NCI-H1930 (cell line): ENCODE measurements at places on chromosomes 4 and X.
A peak's percentile ranks its signal among the peaks of the same experiment; 100 is the strongest.

- peak; percentile 99 for DNase-seq
These were observed 153.9 kb downstream of the KDR start for GRCh38 chr4:54971474-54971950.

GRCh38 chr4:145406970-145407369 lies 74.7 kb upstream of the SMAD1 start:
- no peak for DNase-seq

DNA sequence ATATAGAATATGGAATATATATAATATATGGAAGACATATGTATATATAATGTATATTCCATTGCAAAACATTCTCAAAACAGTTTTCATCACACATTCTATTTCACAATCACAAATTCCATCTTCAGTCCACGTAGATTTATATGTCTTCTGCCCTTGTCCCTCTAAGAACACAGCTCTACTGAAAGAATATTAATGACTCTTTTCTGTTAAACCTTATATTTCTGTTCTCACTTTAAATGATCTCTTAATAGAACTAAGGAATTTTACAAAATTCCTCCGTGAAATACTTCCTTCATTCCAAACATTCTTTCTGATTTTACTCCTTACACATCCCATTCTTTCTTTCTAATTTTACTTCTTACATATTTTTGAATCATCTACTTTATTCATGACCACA lies 1043.1 kb upstream of the PABPC4L start:
- DNase-seq = no peak

DNA sequence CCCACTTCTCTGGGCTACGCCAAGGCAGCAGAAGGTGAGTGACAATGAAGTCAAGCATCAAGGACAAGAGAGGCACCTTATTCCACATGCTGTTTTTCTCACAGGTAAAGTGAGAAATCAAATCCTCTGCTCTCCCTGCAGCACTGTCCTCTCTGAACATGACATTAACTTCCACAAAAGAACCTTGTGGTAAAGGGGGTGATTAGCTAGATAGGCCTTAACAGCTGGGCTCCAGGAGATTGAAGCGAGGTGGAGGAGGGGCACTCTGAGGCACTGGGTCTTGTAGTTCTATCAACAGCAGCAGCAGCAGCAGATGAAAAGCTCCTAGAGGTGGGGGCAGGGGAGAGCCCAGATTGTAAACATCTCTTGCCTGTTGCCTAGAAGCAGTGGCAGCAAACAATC lies 96.8 kb upstream of the CXXC4 start:
- peak; percentile 88 for DNase-seq

- no peak for DNase-seq
These were observed 47.5 kb downstream of the SEPTIN11 start for GRCh38 chr4:76997077-76997476.

GRCh38 chrX:44392767-44393166 lies 49.3 kb upstream of the EFHC2 start:
- DNase-seq = no peak

GRCh38 chrX:153922932-153923857 lies 2.9 kb downstream of the ARHGAP4 start:
- no peak for DNase-seq

- no peak for DNase-seq
These were observed 82.7 kb upstream of the DHRSX start for GRCh38 chrX:2583194-2584162.

DNA sequence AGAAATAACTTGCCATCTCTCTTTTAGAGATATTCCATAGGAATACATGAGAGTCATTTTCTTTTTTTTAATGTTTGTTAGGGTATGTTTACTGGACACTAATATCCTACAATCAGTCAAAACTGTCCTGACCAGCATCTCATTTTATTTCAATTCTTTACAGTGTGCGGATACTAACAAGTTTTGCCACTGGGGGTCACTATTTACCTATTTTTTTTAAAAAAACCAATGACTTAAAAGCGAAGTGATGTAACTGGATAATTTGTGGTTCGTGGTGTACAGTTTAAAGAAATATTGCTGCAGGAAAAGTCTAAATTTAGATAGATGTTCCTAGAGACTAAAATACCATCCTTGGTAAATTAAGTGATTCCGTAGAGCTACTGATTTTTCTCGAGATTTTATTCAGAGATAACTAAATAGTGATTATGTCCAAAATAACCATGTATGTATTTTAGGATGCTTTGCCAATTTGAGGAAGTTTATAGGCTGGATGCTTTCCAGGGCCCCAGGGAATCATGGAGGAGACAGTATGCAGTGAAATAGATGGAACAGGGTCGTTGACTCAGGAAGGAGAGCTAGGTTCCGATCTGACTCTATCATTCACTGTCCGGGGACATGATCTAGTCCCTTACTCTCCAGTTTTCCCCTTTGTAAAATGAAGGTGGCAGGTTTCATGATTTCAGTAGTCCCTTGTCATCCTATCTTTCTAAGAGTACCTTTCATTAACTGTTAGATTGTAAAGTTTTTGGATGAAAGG lies 34.0 kb upstream of the GNPDA2 start:
- DNase-seq = no peak

DNA sequence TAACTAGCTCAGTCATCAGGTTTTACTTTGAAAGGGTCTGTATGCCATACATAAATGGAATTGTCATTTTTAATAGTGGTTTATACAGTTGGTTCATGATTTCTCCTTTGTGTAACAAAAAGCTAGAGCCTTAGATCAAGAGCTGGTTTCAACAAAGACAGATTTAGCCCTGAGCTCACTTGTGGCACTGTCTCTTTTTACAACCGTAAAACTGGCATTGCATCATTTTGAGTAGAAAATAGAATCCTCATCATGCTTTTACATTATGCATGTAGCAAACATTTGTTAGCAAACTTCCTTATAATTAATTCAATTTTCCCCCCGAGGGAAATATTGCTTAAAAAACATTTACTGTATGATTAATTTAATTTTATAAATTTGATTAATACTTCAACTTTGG lies 1871.5 kb downstream of the ARAP2 start:
- DNase-seq = no peak

GRCh38 chr4:98692411-98692810 lies 34.0 kb upstream of the TSPAN5 start:
- DNase-seq = no peak

DNA sequence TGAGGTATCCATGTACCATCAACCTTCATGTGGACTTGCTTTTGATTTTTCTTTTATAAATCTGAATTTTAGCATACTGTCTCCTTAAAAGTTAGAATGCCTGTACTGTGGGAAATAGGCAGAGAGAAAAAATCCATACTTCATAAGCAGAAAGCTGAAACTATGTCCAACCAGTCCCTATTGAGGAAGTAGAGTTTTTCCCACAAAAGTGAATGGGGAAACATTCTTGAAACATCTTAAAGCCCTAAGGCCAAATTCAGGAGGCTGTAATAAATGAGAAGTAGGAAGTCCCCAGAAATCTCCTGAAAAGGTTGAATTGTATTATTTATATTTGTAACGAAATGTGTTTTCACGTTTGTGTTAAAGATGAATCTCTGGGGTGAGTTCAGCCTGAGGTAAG lies 56.3 kb downstream of the ENOX2 start:
- DNase-seq = no peak

GRCh38 chr4:51894059-51894645 lies 51.2 kb downstream of the DCUN1D4 start:
- DNase-seq = no peak

- DNase-seq = no peak
These were observed 18.6 kb downstream of the PSAPL1 start for GRCh38 chr4:7415927-7416686.

GRCh38 chr4:170420255-170420693 lies 330.5 kb upstream of the AADAT start:
- no peak for DNase-seq

DNA sequence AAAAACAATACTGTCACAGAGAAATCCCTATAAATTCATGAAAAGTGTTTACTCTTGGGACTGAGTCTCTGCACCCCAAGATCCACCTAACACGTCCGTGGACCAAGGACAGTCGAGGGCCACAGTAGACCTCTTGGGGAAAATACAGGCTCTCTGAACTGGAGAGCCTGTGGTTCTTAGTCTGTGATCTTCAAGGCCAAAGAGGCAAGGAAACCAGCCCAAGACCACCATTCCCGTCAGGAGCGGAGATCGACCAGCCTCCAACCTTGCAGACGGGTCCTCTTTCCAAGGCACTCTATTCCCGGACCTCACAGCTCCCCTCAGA lies 1.6 kb upstream of the APBB2 start:
- no peak for DNase-seq

DNA sequence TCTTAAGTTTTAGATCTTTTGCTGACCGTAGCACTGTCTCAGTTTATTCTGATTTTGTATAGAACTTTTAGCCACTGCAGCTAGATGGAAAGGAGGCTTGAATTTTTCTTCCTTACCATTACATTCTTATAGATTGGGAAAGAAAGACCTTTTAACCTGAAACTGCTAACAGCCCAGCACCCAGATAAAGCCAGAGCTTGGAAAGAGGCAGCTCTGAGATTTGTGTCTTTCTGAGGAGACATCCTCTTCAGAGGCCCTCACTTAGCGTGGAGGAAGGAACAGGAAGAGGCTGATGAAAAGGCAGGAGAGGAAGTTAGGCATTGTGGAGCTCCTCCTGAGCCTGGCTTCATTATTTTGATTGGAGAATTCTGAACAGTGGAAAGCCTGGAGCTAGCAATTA lies 35.1 kb downstream of the ATG4A start:
- DNase-seq = no peak

DNA sequence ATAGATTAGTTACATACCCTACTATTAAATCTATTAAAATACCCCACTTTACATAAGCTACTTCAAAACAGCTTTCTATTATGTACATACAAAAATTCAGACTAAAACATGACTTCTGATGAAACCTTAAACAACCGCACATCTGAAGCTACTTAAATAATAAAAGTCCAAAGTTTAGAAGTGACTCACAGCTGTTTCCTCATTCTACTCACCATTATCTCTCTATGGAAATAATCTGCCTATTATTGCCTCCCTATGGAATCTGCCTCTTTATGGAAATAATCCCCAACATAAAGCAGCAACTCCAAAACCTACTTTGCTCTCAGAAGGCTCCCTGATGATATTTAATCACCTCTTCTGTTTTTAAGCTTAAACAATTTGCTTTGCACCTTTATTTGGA lies 15.7 kb upstream of the BANK1 start:
- no peak for DNase-seq

DNA sequence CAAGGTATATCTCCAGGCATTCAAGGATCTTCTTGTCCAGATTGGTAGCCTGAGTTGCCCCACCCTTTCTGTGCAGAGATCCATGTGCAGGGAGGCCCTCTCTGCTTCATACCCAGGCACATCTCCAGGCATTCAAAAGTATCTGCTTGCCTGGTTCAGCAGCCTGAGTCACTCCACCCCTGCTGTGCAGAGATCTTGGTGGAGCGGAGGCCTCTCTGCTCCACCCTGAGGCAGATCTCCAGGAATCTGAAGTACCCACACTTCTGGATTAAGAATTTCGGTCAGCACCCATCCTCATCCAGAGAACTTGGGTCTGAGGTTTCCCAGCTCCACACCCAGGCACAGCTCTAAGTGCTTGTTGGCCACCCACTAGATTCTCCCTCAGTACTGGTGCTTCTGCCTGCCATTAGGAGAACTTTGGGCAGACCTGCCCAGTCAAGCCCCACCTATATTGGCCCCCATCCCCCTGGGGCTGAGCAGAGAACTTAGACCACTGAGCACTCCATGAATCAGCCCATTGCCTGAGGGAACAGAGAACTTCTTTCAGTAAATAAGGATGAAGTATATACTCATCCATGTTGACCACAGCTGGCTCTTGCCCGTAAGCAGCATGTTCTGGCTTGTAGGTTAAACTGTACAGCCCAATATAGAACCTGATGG lies 199.5 kb upstream of the ZCCHC13 start:
- no peak for DNase-seq

GRCh38 chrX:40167850-40168479 lies 70.2 kb upstream of the BCOR start:
- DNase-seq = no peak

GRCh38 chrX:20595928-20596575 lies 329.3 kb upstream of the RPS6KA3 start:
- DNase-seq = no peak

DNA sequence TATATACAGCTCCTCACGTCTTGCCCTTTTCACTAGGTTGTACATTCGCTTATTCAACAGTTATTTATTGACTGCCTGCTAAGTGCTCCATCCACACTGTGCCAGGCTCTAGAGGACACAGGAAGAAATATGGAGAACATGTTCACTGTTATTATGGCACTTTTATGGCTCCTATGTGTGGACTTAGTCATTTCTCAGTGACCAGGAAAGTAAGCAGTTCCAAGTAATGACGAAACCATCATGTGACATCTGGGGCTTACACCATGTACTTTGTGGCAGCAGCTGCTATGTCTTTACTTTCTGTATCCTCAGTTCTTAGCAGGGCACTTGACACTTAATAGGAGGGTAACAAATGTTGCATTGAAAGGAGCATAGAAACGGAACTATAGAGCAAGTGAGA lies 278.0 kb downstream of the ANK2 start:
- no peak for DNase-seq

- DNase-seq = no peak
These were observed 121.9 kb downstream of the GASK1B start for GRCh38 chr4:158050942-158051341.

DNA sequence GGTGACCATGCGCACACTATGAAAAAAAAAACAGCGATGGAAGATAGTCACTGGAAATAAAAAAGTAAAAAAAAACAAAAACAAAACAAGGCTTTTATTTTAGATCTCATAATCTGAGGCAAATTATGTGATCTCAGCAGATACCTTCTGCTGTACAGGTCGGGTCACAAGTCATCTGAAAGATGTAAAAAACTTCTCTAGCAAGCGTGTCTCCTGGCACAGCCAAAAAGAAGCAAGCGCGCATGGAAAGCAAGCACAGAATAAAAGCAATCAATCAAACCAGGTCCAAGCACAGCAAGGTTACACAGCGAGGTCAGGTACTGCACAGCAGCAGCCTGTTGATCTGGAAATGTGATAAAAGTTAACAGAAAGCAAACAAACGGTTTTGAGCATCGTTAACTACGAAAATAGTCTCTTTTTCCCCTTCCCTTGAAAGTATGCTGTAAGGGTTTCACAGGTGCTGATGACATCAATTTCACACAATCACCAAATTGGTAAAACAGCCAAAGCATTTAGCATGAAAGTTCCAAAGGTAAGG lies 79.3 kb upstream of the MTNR1A start:
- no peak for DNase-seq

- no peak for DNase-seq
These were observed 135.5 kb downstream of the SOWAHB start for GRCh38 chr4:76762137-76763130.

- DNase-seq = no peak
These were observed 560.8 kb downstream of the FGF13 start for GRCh38 chrX:138150709-138151108.

DNA sequence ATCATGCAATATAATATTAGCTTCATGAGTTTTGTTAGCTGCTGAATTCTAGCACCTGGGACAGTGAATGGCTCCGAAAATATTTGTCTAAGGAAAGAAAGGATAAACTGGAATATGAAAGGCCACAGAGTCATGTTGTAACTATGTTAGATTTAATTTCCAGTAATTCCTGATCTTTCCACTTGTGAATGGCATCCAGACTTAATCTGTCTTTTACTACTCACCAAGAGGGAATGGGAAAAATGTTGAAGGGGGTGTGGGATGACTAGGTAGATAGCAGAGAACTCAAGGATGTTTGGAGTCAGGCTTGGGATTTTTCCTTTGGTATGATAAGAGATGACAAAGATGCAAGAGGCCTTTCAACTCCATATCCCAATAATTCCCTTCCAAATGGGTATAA lies 9.4 kb downstream of the ADH6 start:
- no peak for DNase-seq
